ENCODE measurements at places on chromosomes 12 and 14. TPM values are rescaled to one million over a fixed set of nuclear protein-coding genes. Genes with fewer than 3 reads are reported as not detected.

The SLC5A8 gene
- total RNA-seq = not detected

The BLTP3B gene
- 24.1 TPM for total RNA-seq

The KRT79 gene
- 130 TPM for total RNA-seq

The FAM222A gene
- total RNA-seq = 7.2 TPM

The NKX2-1 gene
- total RNA-seq = not detected

The RFX4 gene
- not detected for total RNA-seq

The GALNT8 gene
- total RNA-seq = 0.39 TPM

Measured in lower leg skin (tissue), 4 donors.